LHCN-M2 (cell line): ENCODE measurements at places on chromosomes 11 and 22. TPM values are rescaled to one million over a fixed set of nuclear protein-coding genes. Genes with fewer than 3 reads are reported as not detected.

Gene PGA5
- 1.5 and 2.0 TPM in 2 replicates for total RNA-seq

Gene TRIM6
- 1.7 and 2.9 TPM in 2 replicates for total RNA-seq

DNA sequence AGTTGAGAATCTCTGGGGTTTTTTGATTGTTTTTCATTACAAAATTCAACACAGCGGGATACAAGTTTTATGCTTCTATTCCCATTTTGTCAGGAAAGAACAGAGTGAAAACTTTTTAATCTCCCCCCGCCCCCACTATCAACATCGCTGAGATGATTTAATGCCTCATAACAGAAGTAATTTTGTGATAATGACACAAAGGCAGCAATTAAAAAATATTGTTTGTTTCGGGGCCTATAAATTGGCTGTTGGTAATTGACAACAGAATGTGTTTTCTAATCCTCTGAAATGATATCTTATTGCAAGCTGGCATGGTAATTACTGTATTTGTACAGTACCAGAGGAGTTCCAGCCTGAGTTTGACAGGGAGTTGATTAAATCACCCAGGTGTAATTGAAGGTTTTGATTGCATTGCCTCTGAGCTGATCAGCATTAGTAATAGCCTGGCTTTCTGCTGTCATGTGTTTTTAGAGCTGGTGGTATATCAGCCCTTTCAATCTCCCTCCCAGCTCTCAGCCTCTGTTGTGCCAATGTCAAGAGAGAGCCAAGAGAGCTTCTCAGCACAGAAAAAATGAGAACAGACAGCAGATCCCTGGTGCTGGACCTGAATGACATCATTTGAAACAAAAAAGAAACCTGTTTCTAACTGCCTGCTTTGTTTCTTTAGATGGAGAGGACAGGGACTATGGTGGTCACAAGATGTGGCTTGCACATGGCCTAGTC is 265.1 kb downstream of the FAM76B start:
- DNase-seq, result no peak

- DNase-seq, result no peak
Measured at GRCh38 chr11:66646828-66647227, 8.3 kb downstream of the RBM4 start.

DNA sequence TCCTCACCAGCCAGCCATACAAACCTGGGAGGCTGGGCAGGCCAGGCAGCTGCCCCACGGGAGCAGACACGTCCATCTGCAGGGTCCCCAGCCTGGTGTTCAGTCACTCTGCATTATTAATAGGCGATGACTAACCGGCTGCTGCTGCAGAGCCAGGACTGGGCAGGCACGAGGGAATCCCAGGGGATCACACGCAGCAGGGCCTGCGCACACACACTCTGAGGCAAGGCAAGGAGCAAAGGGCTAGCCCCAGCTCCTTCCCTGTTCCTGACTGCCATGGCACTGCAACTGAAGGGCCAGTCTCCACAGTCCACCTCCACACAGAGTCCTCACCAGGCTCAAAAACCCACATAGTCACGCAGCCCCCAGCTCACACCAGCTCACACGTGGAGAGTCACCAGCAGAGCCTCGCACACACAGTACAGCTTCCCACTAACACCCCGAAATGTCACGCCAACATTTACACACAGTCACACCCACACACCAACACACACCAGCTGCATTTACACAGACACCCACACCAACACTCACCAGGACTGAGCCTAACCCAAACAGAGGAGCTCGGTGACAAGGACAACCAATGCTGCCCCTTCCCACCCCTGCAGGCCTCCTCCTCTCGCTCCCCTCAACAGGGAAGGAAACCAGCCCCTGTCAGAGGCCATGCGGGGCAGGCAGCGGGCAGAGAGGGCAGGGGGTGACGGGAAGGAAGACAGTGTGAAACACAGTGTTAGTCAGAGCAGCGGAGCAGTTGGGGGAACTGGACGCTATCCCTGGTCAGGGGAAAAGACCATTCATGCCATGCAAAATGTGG is 47.3 kb downstream of the NRXN2 start:
- peak; percentile 95 for DNase-seq

DNA sequence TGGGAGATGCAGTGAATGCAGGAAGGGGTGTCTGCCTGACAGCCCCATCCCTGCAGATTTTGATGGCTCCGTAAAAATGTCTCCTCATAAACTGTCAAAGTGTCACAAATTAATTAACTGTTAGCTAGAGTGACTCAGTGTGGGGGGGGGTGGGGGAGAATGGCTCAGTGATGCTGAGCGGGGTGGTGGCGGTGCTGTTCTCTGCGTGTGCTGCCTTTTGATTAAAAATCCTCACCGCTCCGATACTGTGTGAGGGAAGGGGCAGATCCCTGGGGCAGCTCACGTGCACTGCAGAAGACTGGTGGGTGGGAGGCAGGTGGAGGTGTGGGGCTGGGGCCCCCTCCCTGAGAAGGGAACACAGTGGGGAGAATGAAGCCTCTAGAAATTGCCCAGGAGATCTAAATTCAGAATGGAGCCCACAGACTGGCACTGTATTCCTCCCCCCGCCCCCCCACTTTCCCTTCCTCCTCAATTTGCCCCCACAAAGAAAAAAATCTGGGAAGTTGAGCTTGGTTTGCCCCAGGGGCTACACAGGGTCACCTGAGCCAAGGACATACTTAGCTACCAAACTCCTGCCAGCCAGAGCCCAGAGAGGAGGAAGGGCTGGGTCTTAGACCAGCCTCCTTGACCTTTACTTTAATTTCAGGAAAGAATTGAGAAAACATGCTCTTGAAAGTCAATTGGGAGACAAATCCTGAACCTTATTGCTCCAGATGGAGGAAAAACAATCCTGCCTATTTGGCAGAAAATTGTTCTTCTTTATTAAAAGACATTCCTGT is 39.8 kb downstream of the DRD2 start:
- no peak for DNase-seq

GRCh38 chr22:50008151-50009040 is 4.2 kb downstream of the IL17REL start:
- no peak for DNase-seq

- peak; percentile 30 for DNase-seq
Measured at GRCh38 chr11:79400717-79401330, 40.0 kb downstream of the TENM4 start.

DNA sequence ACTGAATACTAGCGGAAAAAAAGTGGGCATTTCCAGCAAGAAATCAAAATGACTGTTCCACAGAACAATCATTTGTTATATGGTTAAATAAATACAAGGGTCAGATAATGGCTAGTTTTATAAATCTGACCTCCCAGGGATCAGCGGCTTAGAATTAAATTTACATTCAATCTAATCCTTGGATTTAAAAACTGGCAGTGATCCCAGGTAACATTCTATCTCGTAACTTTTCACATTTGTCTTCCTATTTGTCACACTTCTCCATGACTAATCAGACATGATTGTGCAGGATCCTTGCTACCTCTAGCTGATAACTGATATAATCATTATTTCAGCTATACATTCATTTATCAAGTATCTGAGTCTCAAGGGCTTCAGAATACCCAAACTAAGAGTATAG is 2.9 kb upstream of the MMP3 start:
- peak; percentile 11 for DNase-seq
